ENCODE measurements at places on chromosomes 12 and 14.

DNA sequence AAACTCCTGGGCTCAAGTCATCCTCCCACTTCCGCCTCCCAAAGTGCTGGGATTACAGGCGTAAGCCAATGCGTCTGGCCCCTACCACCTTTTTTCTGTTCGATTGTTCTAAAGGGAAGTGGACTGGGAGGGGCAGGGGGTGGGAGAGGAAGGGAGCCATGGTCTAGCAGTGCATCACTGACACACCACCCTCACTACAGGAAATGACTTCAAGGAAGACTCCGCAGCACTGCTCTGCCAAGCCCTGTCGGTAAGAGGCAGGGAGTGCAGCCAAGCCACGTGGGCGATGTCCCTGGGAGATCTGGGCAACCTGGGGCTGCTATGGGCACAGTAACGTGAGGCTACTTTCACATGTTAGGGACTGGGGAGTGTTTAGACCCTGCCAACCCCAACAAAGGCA is 18.0 kb downstream of the LRRC74A start:
- H3K36me3 ChIP-seq, result no peaks in the 10 kb centered on the region
- no peaks in the 10 kb centered on the region for H3K27me3 ChIP-seq
- H3K4me3 ChIP-seq, result no peak overlapping the region
- no peak for DNase-seq
- no peak overlapping the region for H3K27ac ChIP-seq
- H3K4me1 ChIP-seq, result no peaks in the 10 kb centered on the region

- H3K4me3 ChIP-seq, result no peak overlapping the region
- H3K27ac ChIP-seq, result no peak overlapping the region
- peaks cover 3% of the 10 kb centered on the region for H3K27me3 ChIP-seq
- DNase-seq, result no peak
These were observed 121.9 kb downstream of the EMP1 start for GRCh38 chr12:13318231-13319015.

DNA sequence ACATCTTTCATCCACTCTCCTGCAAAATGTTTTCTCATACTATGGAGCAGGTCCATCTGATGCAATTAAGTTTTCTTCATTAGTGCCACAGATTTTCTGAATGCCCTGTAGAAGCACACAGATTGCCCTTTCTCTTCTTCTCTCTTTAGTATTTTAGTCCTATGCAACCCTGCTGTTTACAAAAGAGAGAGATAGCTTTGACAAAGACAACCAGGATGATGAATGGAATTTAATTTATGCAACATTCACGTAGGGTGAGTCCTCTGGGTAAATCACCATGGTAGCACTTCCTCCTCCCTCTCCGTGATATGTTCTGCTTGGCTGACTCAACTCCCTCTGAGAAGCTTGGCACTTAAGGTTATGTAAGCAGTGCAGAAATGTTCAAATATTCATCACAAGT is 400.9 kb upstream of the PDE3A start:
- H3K4me1 ChIP-seq, result peaks cover 26% of the 10 kb centered on the region
- no peak overlapping the region for H3K27ac ChIP-seq
- H3K36me3 ChIP-seq, result no peaks in the 10 kb centered on the region

GRCh38 chr14:105856676-105857219 is 330.4 kb downstream of the TMEM121 start:
- no peak overlapping the region for H3K4me3 ChIP-seq
- no peaks in the 10 kb centered on the region for H3K27me3 ChIP-seq
- no peaks in the 10 kb centered on the region for H3K4me1 ChIP-seq
- H3K27ac ChIP-seq, result no peak overlapping the region
- no peak for DNase-seq

- no peaks in the 10 kb centered on the region for H3K27me3 ChIP-seq
- no peak overlapping the region for H3K27ac ChIP-seq
- no peak overlapping the region for H3K4me3 ChIP-seq
- DNase-seq, result no peak
These were observed 223.3 kb upstream of the SFSWAP start for GRCh38 chr12:131487388-131488124.

DNA sequence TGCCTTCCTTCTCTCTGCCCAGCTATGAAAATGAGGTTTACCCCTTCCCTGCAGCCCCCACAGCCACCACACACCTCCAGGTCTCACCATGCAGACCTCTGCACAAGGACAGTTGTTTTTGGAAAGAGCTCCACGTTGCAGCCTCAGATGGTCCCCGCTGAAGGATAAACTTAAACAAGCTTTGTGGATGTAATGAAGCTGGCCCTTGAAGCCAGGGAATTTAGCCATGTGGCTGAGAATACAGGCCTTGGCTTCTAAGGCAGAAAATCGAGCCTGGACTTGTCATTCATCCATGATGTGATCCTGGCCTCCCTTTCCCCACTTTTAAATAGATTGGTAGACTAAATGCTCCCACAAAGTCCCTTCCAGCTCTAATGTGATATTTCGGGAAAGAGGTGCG is 79.4 kb downstream of the TBX3 start:
- H3K4me1 ChIP-seq, result no peaks in the 10 kb centered on the region
- H3K36me3 ChIP-seq, result no peaks in the 10 kb centered on the region
- no peak for DNase-seq
- no peak overlapping the region for H3K4me3 ChIP-seq
- H3K27ac ChIP-seq, result no peak overlapping the region

GRCh38 chr12:68577949-68578348 is 32.8 kb upstream of the RAP1B start:
- DNase-seq, result no peak
- no peaks in the 10 kb centered on the region for H3K27me3 ChIP-seq
- H3K36me3 ChIP-seq, result no peaks in the 10 kb centered on the region
- H3K4me1 ChIP-seq, result no peaks in the 10 kb centered on the region

GRCh38 chr14:26621807-26622560 is 24.2 kb upstream of the NOVA1 start:
- H3K36me3 ChIP-seq, result no peaks in the 10 kb centered on the region
- no peaks in the 10 kb centered on the region for H3K27me3 ChIP-seq
- DNase-seq, result no peak
- H3K4me1 ChIP-seq, result no peaks in the 10 kb centered on the region
- H3K27ac ChIP-seq, result no peak overlapping the region

DNA sequence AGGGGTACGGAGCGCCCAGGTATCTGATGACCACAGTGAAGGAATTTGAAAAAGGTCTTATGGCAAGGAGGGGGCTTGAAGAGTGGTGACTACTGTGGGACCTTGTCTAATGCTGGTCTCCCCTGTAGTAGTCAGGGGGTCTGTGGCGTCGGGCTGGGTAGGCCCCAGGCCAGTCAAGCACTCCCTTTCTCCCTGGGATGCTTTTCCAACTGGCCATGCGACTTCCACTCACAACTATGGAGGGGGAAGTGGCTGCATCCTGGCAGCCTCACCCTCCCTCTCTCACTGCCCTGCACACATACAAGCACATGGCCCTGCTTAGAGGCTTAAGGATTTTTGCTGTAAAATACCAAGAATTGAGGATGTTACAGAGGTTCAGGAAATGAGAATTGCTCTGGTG is 4.1 kb downstream of the TSPAN11 start:
- no peak overlapping the region for H3K4me3 ChIP-seq
- no peak for DNase-seq
- no peaks in the 10 kb centered on the region for H3K36me3 ChIP-seq
- H3K27me3 ChIP-seq, result peaks cover 34% of the 10 kb centered on the region

DNA sequence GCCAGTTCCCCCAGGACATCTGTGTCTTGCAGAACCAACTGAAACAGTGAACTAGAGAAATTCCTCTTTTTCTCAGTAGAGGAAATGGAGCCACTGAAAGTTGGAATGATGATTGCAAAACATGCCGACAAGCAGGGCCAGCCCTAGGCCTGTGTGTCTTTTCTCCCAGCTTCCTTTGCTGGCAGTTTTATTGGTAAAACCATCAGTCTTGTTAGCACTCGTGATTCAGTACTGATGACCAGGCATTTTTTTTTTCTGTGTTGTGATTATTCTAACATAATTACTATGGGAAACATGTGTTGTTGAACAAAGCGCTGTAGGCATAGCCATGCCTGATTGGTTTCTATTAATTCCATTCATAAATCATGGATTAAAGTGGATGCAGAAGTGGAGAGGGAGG is 620.7 kb downstream of the AACS start:
- no peak for DNase-seq
- H3K27ac ChIP-seq, result no peak overlapping the region
- H3K36me3 ChIP-seq, result no peaks in the 10 kb centered on the region
- no peak overlapping the region for H3K4me3 ChIP-seq

GRCh38 chr14:104895207-104895785 is 29.4 kb upstream of the PLD4 start:
- H3K27me3 ChIP-seq, result no peaks in the 10 kb centered on the region
- no peaks in the 10 kb centered on the region for H3K4me1 ChIP-seq
- H3K4me3 ChIP-seq, result no peak overlapping the region
- no peak for DNase-seq
- H3K27ac ChIP-seq, result no peak overlapping the region

DNA sequence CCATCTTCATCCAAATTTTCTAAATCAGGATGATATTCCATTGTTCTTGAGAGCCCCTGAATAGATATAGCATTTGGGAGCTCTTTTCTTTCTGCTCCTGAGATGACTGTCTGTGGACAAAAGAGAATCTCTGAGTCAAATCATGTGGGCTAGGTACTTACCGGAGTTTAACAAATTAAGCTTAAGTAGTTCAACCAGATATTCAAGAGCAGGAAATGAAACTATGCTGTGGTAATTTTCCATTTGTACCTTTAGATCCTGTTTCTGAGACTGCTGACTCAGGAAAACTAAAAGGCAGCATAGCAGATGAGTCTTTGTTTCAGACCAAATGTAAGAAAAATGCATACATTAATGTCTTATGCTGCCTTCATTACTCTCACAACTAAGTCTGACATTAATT is at the start of gene CLEC7A:
CLEC7A (minus strand) TSS at position 158 of the 400 bp plus-strand sequence; CDS start at position 41, 117 bp downstream.
- no peaks in the 10 kb centered on the region for H3K36me3 ChIP-seq
- DNase-seq, result no peak
- no peaks in the 10 kb centered on the region for H3K4me1 ChIP-seq

- DNase-seq, result no peak
- no peak overlapping the region for H3K4me3 ChIP-seq
- H3K4me1 ChIP-seq, result peaks cover 2% of the 10 kb centered on the region
- H3K36me3 ChIP-seq, result no peaks in the 10 kb centered on the region
- H3K27ac ChIP-seq, result no peak overlapping the region
These were observed 140.6 kb upstream of the MAP1LC3B2 start for GRCh38 chr12:116418551-116418950.

DNA sequence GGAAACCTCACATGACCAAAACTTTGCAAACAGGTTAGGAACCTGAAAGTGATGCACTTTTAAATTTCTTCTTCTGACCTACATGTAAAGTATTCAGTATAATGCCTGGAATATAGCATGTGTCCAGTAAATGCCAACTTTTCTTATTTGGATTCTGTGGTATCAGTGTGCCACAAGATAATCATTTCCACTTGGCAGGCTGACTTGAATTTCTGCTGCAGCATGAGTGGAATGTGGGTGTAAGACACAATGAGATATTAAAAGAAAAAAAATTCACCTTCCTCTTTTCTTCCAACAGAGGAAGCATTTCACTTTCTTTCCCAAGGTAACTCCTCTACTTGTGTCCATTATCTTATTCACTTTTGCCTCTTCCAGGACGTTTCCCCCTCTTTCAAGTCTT is 141.9 kb upstream of the PRKD1 start:
- H3K27ac ChIP-seq, result no peak overlapping the region
- H3K4me3 ChIP-seq, result no peak overlapping the region
- H3K27me3 ChIP-seq, result no peaks in the 10 kb centered on the region
- H3K4me1 ChIP-seq, result no peaks in the 10 kb centered on the region
- H3K36me3 ChIP-seq, result no peaks in the 10 kb centered on the region

DNA sequence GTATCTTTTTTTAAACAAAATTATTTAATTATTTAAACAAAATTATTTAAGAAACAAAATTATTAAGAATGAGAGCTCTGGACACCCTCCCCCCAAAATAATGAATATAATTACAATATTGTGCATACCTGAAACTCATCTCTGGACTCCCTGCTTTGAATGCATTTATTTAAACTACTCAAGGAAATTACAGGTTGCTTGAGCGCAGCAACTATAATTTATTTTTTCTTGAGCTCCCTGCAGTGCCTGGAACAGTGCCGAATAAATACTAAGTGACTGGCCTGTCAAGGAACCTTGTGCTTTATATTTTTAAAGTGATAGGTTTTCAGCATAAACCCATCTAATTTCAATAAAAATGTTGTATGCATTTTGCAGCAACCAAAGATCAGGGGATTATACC is 93.9 kb downstream of the KCNC2 start:
- H3K4me1 ChIP-seq, result peaks cover 3% of the 10 kb centered on the region
- no peak overlapping the region for H3K4me3 ChIP-seq
- DNase-seq, result no peak
- no peaks in the 10 kb centered on the region for H3K27me3 ChIP-seq

DNA sequence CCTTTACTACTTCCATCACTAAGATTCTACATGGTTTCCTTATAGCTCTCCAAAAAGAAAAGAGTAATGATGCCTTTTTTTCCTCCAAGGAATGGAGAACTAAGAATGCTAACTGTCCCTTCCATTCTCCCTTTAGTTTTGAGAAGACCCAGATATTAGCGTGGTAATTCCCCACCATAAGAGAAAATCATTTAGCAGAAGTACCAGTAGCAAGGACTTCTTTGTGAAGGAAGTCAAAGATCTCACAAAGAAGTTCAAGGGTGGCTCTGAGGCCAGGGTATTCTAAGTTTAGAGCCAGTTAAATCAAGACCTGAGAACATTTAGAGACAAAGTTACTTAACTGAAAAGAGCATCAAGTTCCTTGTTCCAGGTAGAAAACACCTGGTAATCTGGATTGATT is 7.3 kb downstream of the USP15 start:
- H3K27ac ChIP-seq, result no peak overlapping the region
- H3K4me1 ChIP-seq, result no peaks in the 10 kb centered on the region
- no peak for DNase-seq
- H3K36me3 ChIP-seq, result no peaks in the 10 kb centered on the region
- H3K27me3 ChIP-seq, result no peaks in the 10 kb centered on the region

DNA sequence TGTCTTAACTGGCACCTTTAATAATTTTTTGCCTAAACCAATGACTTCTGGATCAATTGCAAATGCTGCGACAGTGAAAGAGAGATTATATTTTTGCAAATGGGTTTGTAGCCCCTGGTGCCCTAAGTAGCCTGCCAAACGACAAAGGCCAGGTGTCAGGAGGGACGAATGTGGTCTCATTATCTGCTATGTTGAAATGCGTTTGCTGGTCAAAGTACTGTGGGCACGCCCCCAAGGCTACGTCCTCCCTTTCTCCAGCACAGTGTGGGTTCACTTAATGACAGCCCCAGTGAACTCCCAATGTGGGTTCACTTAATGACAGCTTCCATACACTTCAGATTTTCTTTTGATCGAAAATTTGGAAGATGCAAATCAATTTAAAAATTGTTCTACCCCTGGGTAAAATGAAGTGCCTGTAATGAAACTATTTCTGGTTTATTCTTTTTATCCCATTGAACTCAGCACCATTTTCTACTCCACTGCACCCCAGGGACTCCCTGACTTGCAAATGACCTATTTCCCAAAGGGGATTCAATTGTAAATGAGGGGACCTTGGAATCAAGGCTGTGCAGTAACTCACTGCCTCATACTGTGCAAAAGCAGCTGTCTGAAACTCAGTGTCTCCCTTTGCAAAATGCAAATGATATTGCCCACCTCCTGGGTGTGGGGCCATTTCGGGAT is 1.4 kb downstream of the SERPINA11 start:
- H3K4me3 ChIP-seq, result no peak overlapping the region
- peaks cover 5% of the 10 kb centered on the region for H3K4me1 ChIP-seq
- no peak overlapping the region for H3K27ac ChIP-seq
- H3K27me3 ChIP-seq, result peaks cover 6% of the 10 kb centered on the region
- no peaks in the 10 kb centered on the region for H3K36me3 ChIP-seq
